ENCODE measurements at places on chromosomes 7 and 10.

- no peak for DNase-seq
Observed at GRCh38 chr10:132900211-132900756, 42.1 kb downstream of the CFAP46 start.

DNA sequence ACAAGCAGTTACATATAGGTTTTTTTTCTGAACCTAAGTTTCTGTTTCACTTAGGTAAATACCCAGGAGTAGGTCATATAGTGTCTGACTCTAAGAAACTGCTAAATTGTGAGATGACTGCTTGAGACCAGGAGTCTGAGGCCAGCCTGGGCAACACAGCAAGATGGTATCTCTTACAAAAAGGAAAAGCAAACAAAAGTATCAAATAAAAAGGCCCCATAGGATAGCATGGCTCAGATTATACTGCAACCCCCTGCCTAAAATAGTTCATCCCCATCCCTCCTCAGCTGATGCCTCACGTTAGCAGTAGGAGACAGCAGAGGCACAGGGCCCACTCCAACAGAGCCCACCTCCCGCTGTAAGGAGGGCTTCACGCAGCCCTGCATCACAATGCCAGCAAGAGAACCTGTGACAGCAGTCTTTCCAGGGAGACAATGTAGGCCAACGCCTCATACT, 90.3 kb downstream of the SRPK2 start:
- DNase-seq = no peak

DNA sequence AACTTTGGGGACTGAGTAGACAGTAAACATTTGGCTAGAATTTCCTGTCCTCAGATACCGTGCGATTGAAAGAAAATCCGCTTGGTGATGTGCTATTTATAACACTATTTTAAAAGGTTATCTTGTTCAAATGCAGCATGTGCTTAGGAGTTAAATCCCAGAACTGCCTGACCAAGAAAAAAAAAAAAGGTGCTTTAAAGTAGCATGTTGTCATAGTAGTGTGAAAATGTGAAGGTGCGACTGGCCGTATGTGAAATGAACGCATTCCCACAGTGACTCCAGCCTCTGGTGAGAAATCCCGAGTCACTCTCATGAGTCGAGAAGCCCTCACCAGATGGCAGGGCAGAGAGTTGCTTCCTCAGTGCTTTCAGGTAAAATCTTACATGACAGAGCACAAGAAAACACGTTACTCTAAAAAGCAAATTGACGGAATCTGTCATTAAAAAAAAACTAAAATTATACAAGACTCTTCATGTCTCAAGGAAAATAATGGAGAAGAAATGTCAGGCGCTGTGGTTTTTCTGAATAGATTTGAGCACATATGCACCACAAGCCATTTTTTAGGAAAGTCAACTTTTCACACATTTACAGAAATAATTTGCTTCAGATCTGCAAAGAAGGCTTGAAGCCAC, 18.4 kb upstream of the KLF6 start:
- no peak for DNase-seq

GRCh38 chr7:45402480-45403218, 171.5 kb upstream of the ADCY1 start:
- no peak for DNase-seq

GRCh38 chr7:7489546-7489945, 46.1 kb downstream of the COL28A1 start:
- no peak for DNase-seq

DNA sequence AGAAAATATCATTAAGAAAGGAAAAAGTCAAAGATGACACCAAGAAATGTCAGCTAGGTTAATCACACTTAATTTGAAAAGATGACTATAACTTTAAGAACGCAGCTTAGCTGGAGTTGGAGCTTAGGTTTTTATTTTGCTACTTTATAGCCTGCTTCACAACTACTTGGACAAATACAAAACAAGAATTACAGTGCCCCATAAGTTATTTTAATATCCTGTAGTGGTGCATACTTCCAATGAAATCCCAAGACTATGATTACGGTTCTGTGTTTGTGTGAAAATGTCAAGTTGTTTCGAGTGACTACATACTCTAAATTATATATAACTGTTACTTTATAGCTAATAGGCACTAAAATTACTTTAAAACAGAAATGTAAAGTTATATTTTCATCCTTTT, 244.6 kb upstream of the MGMT start:
- no peak for DNase-seq

DNA sequence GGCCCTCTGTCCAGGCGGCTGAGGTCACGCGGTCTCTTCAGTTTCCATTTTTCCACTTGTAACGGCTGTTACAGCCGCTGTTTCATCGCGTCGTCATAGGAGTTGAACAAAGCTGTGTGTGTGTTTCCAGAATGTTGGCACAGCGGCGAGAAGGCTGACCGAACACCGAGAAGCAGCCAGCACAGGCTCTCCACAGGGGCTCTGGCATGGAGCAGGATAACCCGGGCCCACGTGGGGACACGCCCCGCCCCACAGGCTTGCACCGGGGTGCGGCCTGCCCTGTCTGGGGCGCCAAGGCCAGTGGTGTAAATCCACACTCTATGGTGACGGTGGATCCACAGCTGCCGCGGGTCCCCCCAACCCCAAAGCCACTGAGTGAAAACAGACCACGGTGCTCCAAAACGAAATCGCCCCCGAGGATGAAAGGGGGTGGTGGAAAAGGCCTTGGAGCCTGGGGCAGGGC, 448.2 kb downstream of the DNAJB6 start:
- DNase-seq = no peak

DNA sequence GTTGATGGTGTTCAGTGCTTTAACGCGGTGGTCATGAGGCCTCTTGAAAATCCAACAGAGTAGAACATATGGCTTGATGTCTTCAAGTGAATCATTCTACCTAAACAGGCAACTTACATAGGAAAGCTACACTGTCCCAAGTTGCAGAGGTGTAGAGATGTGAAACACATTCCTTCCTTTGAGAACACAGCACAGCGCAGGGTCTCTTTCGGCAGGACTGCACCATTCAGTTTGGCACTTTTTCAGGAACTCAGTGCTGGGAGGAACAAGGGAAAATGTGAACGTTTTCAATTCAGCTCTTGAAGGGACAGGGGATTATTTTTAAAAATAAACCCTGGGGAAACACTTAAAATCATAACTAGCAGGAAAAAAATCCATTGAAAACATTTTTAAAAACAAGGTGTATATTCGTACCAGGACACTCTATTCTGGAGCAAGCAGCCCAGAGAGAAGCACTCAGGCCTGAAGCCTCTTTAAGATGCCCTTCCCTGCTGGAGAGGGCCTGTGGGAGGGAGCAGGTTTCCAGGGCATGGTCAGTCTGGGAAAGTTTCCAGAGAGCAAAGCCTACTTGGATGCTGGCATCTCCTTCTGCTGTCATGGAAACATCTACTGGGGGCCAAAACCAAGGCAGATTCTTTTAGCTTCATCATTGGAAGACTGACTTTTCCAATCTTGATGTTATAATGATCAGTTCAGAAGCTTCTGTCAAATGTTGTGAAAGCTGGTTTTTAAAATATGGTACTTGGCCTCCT, 60.4 kb upstream of the NPVF start:
- no peak for DNase-seq

DNA sequence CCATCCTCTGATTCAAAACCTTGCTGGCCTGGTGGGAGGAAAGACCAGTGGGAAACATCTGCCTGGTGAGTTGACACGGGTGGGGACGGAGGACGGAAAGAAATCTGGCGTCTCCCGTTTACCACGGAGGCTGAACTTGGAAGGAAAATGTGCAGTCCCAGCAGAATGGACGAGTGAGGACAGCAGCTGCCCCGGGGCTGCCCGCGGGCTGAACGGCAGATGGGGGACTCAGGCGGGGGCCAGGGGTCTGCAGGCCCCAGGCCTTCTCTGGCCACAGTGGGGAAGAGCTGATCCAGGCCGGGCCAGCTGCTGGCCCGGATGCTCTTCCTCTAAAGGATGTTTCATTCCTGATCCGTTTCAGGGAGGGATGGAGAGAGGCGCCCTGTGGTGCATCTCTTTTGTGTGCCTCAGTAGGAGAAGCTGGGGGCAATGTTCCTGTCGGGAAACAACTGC, 147.5 kb upstream of the CHST15 start:
- DNase-seq = no peak

DNA sequence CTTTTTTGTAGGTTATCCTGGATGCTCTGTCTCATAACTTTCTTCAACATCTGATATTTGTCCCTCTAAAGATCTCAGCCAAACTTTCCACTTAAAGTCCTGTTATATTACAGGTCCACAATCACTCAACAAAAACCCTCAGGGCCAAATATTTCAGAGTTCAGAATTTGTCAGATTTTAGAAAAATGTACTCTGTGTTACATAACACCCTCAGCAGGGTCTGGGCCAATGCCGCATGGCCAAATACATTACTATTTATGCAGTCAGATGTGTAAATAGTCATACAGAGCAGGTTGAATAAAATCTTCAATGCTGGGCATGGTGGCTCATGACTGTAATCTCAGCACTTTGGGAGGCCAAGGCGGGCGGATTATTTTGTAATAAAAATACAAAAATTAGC, 11.5 kb downstream of the RAB19 start:
- DNase-seq = no peak

GRCh38 chr7:47148536-47149207, 433.2 kb downstream of the TNS3 start:
- DNase-seq = no peak

DNA sequence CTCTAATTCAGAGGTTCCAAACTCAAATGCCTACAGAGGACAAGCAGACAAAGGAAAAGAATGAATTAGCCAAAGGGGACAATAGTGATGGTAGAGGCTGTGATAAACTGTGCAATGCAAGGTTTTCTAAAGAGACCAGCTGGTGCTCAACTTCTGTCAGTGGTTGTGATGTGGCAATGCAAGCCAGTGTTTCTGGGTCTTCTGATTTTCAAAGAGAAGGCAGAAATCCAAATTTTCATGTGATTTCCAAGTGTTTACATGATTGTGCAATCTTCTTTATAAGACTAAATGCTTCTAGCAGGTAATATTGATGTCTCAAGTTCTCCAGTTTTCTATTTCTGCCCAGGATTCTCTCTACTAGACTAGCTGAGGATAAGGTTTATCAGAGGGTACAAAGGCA, 135.9 kb downstream of the PCDH15 start:
- DNase-seq = no peak

DNA sequence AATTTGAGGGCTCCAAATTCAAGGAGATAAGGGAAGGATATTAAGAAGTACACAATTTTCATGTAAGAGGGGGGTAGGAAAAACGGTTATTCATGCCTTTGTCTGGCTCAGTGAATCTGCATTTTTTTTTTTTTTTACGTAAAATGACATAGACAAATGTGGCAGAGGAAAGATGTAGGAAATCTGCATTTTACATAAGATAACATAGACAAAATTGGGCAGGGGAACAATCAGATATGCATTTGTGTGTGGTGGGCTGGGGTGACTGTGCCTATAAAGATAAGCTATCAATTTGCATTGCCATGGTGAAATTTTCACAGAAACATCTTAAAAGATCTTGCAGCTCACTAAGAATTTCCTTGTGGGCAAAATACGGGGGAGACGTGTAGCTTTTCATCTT, 92.7 kb upstream of the GPR141 start:
- DNase-seq = no peak

GRCh38 chr7:18541181-18541870, 45.8 kb downstream of the HDAC9 start:
- DNase-seq = no peak

DNA sequence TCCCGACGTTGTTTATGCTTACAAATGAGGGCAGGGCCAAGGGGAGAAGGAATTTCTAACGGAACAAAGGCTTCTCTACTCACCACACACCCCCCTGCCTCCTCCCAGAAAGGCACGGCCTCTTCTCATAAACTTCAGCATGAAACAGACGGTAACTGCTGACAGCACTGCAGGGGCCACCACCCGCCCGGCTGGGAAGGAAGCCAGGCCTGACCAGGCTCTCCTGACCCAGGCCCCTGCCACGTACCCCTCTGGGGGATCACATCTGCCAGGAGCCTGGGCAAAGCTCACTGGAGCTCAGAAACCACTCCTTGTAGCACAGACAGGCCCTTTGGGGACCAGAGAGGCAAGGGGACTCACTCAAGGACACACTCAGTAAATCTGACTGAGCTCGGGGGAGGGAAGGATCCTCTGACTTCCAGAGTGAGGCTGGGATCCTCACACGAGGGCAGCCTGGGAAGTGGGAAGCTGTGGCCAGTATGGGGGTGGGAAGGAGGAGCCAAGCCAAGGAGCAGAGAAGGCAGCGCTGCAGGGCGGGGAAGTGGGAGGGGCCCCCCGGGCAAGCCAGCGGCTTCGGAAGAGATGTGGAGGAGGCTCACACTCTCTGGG, 46.1 kb downstream of the ZCCHC24 start:
- no peak for DNase-seq

DNA sequence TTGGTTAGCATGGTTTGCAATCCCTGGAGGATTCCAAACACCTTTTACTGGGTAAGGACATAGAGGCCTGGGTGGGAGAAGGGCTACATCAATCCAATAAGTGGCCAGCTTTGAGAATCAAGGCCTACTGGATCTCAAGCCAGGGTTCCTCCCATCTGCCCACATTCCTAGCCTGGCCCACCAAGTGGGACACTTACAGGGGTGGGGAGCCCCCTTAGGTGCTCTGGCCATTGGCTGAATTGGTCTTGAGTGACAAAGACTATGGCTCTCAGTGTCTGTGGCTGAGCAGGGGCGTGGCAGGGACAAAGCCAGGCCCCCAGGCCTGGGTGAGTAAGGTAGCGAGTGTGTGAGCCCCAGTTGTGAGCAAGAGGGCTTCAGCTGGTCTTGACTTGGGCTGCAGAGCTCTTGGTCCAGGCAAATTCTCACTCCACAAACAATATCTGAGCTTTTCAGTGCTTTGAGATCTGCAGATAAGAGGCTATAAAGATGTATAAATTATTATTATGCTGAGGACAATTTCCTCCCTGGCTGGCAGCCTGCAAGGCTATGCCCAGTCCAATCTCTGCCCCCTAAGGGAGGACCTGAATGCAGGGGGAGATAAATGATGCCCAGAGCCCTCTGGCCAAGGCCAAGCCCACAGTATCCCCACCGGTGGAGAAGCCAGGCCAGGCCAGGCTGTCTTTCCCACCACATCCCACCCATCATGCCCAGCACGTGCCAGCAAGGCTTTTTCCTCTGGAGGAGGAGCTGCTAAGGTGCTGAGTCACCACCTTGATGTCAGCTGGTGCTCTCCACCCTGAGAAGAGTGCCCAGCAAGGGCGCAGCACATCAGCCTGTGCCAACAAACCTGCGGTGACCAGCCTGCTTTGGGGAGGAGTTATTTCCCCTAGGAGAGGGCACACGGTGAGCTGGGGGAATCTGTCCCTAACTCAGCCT, 80.7 kb upstream of the DUSP5 start:
- DNase-seq = no peak

DNA sequence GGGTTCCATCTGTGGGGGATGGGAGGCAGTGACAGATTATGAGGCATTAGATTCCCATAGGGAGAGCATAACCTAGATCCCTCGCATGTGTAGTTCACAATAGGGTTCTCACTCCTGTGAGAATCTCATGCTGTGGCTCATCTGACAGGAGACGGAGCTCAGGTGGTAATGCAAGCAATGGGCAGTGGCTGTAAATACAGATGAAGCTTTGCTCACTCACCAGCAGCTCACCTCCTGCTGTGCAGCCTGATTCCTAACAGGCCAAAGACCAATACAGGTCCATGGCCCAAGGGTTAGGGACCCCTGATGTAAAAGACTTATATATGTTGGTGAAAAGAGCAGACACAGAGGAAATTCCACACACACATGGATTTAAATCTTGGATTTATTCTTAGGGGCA, 370.2 kb downstream of the NRG3 start:
- no peak for DNase-seq

Data from activated naive CD4-positive, alpha-beta T cell (primary cell).